ENCODE measurements at places on chromosomes 11 and 22.

- DNase-seq: no peak
Observed at GRCh38 chr11:57885298-57886050, 123.9 kb downstream of the CTNND1 start.

GRCh38 chr11:78147807-78148206, 8.4 kb upstream of the ALG8 start:
- no peak for DNase-seq

- DNase-seq: no peak
Observed at GRCh38 chr22:44116755-44117684, 63.7 kb upstream of the PARVG start.

GRCh38 chr11:112247201-112247600, 13.5 kb downstream of the PLET1 start:
- no peak for DNase-seq

GRCh38 chr11:46413760-46414465, 22.3 kb upstream of the CHRM4 start:
- DNase-seq: no peak

GRCh38 chr11:118592616-118593367, 14.6 kb upstream of the PHLDB1 start:
- no peak for DNase-seq

- no peak for DNase-seq
Observed at GRCh38 chr11:60310407-60310998, 16.6 kb upstream of the MS4A6E start.

GRCh38 chr11:88344869-88345268, 7.3 kb upstream of the CTSC start:
- DNase-seq: no peak

GRCh38 chr11:69157822-69158231, 2.1 kb downstream of the SMIM38 start:
- no peak for DNase-seq

DNA sequence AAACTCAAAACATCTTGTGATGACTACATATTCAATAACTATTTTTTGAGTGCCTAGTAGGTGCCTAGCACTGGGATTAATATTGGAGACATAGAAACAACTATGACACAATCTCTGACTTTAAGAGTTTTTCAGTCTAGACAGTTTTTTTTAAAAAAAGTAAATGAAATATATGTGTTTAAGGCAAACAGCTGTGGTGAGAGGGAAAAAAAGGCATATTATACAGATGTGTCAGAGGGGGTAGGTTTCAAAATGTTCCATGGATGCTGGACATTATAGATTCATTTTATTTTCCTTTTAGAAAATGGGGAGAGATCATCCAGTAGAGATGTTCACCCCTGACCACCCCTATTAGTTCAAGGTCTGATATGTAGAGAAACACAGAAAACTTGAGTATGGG, 90.8 kb downstream of the LUZP2 start:
- DNase-seq: no peak

GRCh38 chr22:20571531-20572007, 64.2 kb downstream of the MED15 start:
- no peak for DNase-seq

DNA sequence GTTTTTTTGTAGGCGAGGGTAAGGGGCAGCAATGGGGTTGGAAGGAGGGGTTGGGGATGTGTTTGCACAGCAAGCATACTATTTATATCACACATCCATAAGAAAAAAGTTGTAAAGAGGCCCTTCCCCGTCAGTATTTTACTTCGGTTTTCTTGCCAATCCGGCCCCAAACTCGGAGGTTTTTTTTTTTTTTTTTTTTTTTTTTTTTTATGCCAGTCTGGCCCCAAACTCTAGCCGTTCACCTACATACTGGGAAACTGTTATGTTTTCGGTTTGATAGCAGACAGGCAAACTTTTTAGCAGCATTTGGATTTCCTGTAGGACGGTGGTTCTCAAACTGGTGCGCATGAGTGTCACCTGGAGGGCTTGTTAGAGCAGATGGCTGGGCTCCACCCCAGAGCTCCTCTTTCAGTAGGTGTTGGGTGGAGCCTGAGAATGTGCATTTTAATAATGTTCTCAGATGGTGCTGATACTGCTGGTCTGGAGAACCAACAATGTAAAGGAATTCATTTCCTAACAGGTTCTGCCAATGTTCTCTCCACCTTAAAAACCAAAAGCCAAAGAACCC, 76.5 kb upstream of the ZBED5 start:
- no peak for DNase-seq

Data from stimulated activated CD8-positive, alpha-beta memory T cell treated with anti-CD3 and anti-CD28 coated beads, Interleukin-7, amount 100 ng/mL, for 1 hour (primary cell).